ENCODE measurements at places on chromosomes 3 and 15.

GRCh38 chr15:58441376-58442070, 9.7 kb downstream of the LIPC start:
- peak; percentile 81 for DNase-seq

- peak; percentile 70 for DNase-seq
Measured at GRCh38 chr3:190585805-190586630, 72.1 kb downstream of the IL1RAP start.

DNA sequence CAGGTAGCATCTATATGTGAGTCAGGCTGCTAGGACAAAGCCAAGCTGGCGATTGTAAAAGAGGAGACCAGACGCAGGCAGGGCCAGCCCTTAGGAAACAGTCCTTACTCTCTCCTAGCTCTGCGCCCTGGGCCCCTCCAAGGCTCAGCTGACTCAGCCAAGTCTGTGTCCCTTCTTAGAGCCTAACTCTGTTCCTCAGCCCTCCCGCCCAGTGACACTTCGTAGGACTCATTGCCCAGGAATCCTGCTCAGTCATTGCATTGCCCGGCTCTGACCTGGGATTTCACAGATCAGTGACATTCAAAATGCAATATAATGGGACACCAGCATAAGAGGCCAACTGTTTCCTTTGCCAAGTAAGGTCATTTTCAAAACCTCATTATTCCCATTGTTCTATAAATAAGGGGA, 244.2 kb downstream of the TLE3 start:
- no peak for DNase-seq

- no peak for DNase-seq
Measured at GRCh38 chr3:177680472-177680821, 483.2 kb upstream of the TBL1XR1 start.

- no peak for DNase-seq
Measured at GRCh38 chr3:16444344-16444743, 69.2 kb downstream of the RFTN1 start.

DNA sequence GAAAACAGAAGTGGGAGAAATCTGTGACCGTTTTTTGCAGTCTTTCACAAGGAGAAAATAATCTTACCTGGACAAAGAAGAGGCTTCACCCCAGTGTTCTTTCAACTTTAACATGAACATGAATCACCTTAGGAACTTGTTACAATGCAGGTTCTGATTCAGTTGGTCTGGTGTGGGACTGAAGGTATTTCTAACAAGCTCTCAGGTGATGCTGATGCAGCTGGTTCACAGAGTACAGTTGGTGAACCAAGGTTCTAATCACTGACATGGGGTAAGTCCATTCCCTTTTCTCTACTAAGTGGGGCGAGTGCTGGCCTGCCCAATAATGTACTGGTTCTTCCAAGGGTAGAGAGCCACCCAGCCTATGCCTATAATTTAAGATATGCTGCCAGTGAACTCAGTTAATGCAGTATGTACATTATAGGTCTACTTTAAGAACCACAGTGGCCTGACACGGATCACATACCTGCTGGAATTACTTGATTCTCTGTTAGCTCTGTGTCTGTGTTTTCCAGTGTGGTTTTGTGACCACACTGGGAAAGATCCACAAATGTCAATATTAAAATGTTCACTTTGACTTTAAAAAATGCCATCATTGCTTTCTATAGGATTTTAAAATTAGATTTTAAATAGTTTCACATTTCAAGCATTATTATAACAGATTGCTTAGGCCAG, 304.1 kb downstream of the ZNF621 start:
- DNase-seq, result no peak

DNA sequence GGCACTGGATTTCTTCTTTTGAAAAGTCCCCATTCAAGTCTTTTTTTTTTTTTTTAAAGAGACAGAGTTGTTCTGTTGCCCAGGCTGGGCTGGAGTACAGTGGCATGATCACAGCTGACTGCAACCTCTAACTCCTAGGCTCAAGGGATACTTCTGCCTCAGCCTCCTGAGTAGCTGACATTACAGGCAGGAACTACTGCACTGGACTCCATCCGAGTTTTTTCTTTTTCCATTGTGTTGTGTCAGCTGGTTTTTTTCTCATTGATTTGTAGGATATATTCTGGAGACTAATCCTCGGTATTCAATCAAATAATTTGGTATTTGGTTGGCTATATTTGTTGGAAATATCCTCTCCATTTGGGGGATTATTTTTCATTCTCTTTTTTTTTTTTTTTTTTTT, 11.8 kb downstream of the POLR2M start:
- DNase-seq, result no peak

GRCh38 chr3:121855555-121855954, 20.5 kb downstream of the EAF2 start:
- DNase-seq, result no peak

DNA sequence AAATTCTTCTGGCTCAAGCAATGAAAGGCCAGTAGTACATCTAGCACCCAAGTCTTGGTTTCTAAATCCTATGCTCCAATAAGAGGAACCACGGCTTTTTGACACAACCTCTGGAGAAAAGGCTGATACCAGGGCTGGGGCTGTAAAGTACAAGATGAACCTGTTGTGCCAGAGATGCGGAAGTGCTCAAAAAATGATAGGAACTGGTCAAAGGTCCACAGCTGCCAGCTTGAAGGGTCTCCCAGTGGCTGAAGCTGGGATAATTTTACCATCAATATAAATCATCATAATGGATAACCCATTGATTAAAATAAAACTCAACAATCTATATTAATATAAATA, 558 bp upstream of the NCEH1 start:
- DNase-seq, result no peak

DNA sequence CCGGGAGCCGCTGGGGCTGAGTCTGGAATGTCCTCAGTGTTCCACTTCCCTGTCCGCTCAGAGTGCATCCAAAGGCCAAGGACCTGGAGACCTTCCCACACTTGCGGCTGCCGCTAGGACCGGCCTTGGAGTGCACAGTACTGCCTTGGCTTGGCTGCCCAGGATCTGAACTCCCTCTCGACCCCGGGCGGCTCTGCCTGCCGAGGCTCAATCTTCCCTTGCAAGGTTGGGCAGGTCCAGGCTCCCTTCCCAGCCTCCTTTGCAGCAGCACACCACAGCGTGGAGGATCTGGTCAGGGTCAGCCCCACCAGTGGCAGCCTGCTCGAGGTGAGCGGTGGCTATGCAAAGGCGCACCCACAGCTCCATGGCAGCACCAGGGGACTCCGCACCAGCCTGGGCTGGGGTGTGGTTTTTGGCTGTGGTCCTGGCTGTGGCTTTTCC, 69.2 kb downstream of the PLXNA1 start:
- no peak for DNase-seq

- no peak for DNase-seq
Measured at GRCh38 chr3:179463319-179463718, 12.0 kb upstream of the GNB4 start.

- no peak for DNase-seq
Measured at GRCh38 chr3:107753494-107753893, 230.7 kb downstream of the BBX start.

DNA sequence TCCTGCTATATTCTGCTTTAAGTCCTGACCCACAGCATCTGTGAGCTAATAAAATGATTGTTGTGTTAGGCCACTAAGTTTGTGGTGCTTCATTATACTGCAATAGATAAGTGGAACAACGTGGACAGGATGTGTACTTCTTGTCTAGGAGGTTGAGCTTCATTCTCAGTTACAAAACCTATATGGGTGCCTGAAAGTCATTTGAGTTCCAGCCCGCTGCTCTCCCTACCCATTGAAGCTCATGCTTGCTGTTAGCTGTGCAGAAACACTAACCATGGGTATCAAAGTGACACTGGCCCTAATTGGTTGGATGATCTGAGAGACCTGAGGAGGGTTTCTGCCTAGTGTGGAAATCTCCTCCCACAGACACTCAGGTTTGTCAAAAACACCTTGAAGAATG, 357.2 kb downstream of the PDCD6IP start:
- no peak for DNase-seq

DNA sequence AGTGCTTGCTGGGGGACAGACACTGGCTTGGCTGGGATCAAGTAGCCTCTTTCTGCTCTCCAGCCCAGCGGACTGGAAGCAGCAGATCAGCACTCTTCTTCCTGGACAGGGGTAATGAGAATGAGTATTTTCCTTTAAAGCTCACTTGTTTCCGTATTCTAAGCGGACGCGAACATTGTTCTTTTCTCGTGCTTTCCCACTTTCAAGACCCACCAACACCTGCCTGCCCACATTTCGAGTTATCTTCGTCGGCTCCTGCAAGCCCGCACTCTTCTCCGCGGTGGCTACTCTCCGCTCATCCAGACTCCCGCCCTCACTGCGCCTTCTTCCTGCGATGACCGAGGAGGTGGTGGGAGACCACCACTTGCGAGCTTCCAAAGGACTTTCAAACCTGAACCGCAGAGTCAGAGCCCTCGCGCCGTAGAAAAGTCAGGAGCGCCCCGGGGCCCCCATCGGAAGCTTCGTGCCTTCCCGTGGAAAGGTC, 1.6 kb upstream of the PPM1L start:
- DNase-seq, result peak; percentile 14

- DNase-seq, result no peak
Measured at GRCh38 chr15:71708741-71709140, 101.6 kb upstream of the NR2E3 start.

DNA sequence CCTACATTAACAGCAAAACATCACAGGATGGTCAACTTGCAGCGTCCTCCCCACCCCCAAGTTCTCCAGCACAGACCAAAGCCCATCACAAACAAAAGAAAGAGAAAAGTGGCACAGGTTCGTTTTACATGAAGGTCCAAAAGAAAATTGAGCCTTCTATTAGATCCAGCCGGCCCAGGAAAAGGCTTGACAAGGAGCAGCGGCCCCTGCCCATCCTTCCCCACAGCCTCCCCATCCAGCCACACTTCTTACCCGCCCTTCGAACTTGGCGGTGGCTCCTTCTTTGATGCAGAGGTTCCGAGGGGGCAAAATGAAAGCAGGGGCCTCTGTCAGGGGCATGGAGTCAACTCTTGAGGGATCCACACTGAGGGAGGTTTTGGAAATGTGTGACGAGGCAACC, 90.7 kb downstream of the MYLK start:
- no peak for DNase-seq

GRCh38 chr3:96700322-96701315, 113.8 kb upstream of the EPHA6 start:
- no peak for DNase-seq

- DNase-seq, result peak; percentile 5
Measured at GRCh38 chr3:160686955-160687535, 10.1 kb downstream of the ARL14 start.

- DNase-seq, result no peak
Measured at GRCh38 chr3:162224746-162225145, 728.1 kb downstream of the OTOL1 start.

DNA sequence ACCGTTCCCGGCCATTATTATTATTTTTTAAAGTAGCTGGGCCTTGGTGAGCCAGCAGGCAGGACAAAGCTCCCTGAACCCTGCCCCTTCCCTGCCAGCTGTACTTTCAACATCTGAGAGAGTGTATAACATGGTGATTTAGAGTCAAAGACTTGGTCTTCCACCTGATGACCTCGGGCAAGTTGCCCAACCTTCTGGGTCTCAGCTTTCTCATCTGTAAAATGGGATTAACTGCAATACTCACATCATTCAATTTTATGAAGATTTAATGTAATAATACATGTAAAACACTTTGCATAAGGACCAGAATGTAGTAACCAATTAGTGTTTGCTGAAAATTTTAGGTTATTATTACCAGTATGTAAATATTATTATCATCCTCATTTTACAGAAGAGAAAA, 11.9 kb upstream of the TRH start:
- DNase-seq, result no peak

DNA sequence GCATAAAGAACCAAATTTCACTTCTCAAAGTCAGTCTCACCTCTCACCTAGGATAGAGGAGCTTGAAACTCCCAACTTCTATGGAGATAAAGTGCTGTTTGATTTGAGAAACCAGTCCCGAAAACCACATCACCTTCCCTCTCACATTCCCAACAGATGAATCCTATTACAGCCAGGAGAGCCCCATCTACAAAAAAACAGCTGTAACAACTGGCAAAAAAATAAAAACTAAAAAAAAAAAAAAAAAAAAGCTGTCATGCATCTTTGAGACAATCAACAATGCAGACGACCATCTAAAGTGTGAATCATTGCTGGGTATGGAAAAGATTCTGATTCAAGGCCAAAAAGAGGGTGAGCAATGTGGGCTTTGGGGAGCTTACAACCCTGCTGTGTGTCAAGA, 23.8 kb downstream of the HOMER2 start:
- no peak for DNase-seq

DNA sequence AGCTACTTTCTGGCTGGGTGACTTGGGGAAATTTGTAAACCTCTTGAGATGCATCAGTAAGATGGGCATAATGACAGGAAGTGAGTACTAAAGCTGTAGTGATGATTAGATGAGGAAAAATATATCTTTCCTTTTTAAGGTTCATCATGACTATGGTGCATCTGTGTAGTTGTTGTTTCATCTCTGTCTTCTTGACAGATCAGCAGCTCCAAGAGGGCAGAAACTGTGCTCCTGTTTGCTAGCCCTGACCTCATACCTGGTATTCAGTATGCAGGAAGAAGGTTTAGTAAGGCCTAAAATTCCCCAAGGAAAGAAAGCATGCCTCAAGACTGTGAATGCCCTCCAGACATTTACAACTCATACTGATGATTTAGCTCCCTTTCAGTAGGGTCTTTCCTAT, 82.5 kb upstream of the PSMD6 start:
- no peak for DNase-seq

DNA sequence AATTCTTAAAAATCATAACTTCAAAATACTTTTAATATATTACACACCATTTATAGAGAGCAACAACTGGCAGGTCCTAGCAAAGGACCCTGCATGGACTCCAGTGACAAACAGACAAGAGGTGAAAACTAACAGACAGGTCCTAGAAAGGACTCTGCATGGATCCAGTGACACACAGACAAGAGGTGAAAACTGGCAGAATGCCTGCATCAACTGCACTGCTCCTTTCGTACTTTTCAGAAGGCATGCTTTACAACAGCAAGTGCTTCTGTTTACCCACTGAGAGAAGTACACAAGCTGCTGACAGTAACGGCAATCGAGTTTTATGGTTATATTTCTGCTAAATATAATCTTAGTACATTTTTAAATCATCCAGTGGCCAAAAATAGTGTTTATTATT, 24.3 kb upstream of the GP5 start:
- DNase-seq, result no peak

DNA sequence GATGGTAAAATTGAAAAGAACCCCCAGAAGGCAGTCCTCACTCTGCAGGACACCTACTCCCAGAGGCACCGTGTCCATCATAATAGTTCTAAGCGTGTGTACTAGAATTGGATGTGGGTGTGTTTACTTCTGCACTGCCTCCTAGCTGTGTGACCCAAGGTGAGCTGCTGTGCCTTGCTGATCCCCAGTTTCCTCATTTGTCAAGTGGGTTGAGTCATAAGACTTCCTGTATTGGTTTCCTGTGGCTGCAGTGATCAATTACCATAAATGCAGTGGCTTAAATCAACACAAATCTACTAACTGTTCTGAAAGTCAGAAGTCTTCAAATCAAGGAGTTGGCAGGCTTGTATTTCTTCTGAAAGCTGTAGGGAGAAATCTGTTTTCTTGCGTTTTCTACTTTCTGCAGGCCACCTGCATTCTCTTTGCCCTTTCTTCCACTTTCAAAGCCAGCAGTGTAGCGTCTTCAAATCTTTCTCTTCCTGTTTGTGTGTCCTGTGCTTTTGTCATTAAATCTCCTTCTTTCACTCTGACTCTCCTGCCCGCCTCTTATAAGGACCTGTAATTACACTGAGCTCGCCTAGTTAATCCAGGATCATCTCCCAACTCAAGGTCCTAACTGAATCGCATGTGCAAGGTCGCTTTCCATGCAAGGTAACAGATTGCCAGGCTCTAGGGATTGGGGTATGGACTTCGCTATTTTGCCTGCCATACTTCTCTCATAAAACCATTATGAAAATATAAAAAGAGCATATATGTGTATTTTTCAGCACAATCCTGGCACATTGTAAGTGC, 59.0 kb downstream of the RORA start:
- no peak for DNase-seq
